ENCODE measurements at places on chromosomes 7 and 10.

DNA sequence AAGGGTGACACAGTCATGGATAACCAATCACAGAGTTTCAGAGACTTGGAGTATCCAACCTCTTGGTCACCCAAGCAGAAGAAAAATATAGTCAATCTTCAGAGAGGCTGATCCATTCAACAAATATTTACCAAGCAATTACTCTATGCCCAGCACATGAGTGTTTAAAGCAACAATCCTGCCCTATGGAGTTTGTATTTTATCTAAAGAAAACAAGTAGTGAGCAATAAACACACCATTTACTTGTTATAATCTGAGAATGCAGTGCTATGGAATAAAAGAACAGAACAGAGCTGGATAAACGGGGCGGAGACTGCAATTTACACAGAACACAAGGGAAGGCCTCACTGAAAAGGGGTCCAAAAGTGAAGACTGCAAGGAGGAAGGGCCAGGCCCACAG lies 63.8 kb downstream of the GRB10 start:
- peak; percentile 60 for DNase-seq

DNA sequence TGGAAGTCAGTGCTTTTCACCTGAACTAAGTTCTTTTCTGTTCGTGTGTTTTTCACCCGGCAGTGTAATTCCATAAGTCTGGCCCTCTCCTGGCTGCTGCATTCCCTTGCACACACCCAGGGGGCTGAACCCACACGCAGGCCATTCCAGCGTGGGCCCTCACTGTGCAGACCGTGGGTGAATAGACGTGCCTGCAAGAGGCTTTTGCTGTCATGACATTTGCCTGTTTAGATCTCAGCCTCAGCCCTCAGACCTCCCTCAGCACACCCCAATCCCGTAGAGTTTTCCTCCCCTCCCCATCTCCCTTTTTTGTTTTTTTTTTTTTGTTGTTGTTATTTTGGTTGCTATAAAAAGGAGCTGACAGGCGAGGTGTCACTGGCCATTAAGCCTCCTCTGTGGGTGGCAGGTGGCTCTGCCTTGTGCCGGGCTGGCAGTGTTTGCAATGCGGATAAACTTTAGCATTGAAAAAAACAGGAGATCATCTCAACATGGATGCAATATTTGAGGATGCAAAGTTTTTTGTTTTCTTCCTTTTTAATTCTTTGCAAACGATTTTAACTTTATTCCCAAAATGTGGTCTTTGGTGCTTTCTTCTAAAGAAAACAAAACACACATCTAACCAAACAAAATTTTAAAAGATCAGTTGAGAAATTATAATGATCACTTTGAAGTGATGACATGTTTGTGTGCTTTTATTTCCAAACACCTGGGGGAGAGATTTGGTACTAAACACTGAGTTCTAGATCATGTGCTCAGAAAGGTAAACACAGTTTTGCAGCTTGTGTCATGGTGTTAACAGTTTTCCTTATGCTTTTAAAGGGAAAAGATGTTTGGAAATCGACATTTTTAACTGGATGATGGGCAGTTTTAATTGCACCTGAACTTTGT lies 58.8 kb downstream of the WDR37 start:
- DNase-seq: no peak

GRCh38 chr10:96124230-96125141 lies 5.6 kb upstream of the ZNF518A start:
- DNase-seq: peak; percentile 76

GRCh38 chr7:91343996-91344629 lies 79.9 kb downstream of the FZD1 start:
- no peak for DNase-seq

DNA sequence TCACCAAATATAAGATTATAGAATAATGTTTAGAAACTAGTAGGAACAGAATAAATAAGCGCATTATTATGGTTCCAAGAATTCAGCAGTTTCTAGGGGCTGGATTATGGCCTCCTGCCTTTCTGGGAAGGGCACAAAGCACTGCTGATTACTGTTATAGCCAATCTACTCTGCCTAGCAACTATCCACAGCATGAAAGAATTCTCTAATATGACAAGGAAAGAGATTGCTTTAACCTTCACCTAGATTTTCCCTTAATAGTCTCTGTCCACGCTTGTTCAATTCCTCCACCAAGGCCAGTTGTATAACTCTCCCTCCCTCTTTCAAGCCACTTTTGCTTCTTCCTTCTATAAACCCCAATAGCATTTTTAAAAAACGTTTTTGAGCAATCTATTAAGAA lies 1033.6 kb upstream of the LRRTM3 start:
- peak; percentile 24 for DNase-seq

DNA sequence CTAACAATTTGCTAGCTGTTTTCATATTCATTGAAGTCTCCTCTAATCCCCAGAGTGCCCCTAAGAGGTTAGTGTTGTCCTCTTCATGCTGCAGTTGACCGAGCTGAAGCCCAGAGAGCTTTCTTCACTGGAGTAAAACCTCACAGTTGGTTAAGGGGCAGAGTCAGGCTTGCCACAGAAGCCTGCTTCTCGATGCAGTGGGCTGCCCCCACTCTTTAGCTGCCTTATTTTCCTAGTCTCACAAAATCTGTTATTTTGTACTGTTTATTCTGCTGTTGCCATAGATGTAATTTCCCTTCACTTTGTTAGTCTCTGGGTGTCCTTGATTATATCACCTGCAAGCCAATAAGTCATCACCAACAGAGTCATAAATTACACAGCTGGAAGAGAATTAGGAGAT lies 56.3 kb upstream of the ZPBP start:
- DNase-seq: no peak

- no peak for DNase-seq
These were observed 45.7 kb upstream of the GPR37 start for GRCh38 chr7:124811341-124811740.
